Right atrium auricular region (tissue), 2 donors: ENCODE measurements at places on chromosomes 4 and X.

DNA sequence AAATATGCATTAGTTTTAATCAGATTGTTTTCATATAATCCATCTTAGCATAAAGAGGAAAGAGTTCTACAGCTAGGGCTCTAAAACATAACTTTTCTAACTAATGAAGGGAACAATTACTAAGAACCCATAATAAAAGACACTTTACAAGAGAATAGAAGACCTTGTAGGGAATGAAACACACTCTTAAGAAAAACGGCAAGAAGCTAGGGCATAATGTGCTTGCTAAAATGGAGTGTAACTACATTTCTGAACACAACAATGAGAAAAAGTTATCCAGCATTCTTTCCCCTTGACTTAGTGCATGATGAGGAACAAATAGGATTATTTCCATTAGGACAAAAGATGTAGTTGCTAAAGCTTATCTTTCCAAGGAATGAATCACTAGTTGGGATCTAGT, 54.6 kb downstream of the ARHGAP6 start:
- DNase-seq = no peak

DNA sequence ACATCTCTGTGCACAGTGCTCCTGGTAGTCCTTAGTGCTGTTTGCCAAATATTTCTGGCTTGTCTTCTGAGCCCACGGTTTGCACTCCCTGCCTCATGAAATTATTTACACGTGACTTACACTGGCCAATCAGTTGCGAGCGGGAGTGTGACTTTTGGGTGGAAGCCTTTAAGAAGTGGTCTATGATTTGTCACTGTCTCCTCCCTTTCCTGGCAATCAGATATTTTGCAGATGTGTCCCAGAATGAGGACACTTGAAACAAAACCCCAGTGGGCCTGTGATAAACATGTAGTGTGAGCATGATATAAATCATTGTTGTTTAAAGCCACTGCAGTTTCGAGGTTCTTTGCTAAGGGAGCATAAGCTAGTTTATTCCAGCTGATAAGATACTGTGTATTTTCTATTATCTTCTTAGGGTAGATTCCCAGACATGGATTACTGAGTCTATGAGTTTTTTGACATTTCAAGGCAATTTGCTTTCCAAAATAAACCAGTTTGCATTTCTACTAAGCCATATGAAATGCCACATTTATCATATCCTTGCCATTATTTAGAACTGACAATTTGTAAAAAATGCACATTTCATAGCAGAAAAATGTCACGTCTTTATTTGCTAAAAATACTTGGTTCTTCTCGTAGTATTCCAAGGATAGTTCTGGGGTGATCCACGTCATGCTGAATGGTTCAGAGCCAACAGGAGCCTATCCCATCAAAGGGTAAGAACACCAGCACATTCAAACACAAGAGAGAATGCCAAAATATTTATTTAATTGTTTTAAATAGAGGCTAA, 12.0 kb downstream of the BST1 start:
- peak; percentile 67 for DNase-seq

- DNase-seq = no peak
Measured at GRCh38 chr4:36332023-36332781, 50.8 kb downstream of the DTHD1 start.

DNA sequence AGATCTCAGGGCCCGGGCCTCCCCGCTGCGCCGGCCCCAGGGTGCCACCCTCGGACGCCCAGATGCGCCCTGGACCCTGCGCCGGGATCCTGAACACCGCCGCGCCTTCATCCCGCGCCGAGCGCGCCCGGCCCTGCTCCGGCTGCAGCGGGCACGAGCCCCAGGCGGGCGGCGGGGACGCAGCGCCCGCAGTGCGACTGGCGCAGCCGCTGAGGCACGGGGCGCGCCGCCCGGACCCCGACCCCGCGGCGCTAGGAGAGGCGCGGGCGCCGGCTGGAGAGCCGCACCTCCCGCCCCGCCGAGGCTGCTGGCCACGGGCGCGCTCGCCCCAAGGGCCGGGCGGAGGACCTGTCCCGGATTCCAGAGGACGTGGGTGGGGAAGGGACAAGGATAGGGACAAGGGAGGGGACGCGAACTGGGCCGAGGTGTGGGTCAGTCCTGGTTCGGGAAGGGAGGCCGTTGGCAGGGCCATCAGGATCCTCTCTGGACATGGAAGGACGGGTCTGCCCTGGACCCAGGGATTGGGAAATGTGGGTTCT, 1.1 kb downstream of the ZFYVE28 start:
- no peak for DNase-seq

DNA sequence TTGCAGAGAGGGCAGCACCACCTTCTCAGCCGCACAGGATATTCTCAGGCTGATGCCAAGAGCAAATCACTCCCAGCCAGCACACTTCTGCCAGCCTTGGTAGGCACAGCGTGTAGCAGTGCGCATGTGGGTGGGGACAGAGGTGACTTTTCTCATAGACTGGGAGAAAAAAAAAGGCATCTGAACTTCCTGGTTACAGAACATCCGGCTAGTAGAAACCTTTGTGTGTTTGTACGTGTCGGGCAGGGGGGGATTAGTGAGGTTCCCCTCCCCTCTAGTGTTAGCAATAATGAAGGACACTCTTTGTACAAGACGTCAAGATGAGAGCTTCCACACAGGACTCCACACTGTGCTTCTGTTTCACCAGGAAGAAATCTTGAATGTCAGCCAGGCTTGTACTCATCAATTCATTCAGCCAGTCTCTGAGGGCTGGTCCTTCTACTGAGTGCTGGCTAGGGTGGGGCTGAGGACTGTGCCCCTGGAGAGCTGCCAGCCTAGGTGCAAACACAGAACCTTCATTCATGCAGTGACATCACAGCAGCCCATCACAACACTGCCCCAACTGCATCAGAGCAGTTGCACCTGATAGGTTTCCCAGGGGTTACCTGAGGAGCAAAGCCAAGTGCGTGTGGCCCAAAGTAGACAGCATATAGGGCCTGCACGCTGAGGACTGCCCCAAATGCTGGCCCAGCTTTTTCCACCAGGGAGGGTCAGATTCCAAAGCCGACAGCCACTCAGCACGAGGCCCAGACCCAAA, 34.7 kb downstream of the SLC25A5 start:
- DNase-seq = no peak

GRCh38 chr4:102988429-102989020, 31.0 kb downstream of the SLC9B1 start:
- DNase-seq = no peak

GRCh38 chr4:158762553-158762952, 6.3 kb upstream of the FNIP2 start:
- DNase-seq = no peak

- no peak for DNase-seq
Measured at GRCh38 chr4:121278811-121279368, 101.9 kb downstream of the QRFPR start.

GRCh38 chrX:123138473-123138872, 45.6 kb upstream of the GRIA3 start:
- no peak for DNase-seq

DNA sequence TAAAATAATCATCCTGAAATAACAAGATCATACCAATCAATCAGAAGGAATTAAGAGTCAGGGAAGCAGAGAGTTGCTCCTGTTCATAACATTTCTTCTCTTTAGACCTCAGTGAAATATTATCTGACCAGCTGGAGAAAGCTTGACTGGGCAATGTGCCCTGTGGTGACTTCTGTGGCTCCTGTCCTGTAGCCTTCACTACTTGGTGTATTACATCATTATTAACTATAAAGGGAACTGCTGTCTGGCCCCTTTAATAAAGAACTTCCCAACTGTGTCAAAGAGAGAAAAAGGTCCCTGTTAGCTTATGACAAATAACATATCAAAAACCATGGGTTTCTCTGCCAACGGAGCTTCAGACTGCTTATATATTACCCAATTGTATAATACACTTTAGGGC, 18.0 kb downstream of the OPHN1 start:
- DNase-seq = no peak

DNA sequence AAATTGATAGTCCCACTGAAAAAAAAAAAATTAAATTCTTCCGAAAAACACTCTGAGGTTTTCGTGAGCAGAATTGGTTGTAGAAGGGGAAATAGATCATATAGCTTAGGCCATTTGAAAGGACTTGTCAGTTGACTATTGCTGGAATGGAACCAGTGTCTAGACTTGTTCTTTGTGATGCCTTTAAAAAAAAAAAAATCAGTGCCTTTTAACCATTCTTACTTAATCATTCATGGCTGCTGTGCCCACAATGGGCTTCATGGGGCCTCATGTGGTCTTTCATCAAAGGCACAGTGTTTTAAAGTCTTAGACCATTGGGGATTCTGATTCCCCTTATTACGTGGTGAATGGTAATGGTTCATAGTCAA, 139.3 kb downstream of the AFF1 start:
- DNase-seq = no peak

- no peak for DNase-seq
Measured at GRCh38 chrX:3743801-3744439, 30.5 kb upstream of the PRKX start.
